ENCODE measurements at places on chromosomes 6 and 20.

DNA sequence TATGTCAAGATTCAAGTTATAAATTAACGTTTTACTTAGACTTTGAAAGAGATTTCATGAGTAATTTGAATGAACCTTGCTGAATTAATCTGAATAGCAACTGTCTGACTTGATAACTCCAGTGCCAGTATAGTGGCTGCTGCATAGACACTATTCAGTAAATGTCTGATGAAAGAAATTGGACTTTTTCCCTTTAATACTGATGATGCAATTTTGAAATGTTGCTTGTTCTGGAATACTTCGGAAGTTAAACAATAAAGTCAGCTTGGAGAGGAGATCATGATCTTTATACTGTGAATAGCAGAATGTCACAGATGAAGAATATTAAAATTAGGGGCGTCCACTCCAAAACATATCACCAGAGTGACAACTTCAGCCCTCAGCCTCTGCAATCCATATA, 3.6 kb upstream of the PGBD1 start:
- H3K27ac ChIP-seq, result no peak overlapping the region
- no peak overlapping the region for H3K4me3 ChIP-seq
- no peak for DNase-seq
- peaks cover 15% of the 10 kb centered on the region for H3K36me3 ChIP-seq
- no peaks in the 10 kb centered on the region for H3K27me3 ChIP-seq
- peaks cover 10% of the 10 kb centered on the region for H3K4me1 ChIP-seq

DNA sequence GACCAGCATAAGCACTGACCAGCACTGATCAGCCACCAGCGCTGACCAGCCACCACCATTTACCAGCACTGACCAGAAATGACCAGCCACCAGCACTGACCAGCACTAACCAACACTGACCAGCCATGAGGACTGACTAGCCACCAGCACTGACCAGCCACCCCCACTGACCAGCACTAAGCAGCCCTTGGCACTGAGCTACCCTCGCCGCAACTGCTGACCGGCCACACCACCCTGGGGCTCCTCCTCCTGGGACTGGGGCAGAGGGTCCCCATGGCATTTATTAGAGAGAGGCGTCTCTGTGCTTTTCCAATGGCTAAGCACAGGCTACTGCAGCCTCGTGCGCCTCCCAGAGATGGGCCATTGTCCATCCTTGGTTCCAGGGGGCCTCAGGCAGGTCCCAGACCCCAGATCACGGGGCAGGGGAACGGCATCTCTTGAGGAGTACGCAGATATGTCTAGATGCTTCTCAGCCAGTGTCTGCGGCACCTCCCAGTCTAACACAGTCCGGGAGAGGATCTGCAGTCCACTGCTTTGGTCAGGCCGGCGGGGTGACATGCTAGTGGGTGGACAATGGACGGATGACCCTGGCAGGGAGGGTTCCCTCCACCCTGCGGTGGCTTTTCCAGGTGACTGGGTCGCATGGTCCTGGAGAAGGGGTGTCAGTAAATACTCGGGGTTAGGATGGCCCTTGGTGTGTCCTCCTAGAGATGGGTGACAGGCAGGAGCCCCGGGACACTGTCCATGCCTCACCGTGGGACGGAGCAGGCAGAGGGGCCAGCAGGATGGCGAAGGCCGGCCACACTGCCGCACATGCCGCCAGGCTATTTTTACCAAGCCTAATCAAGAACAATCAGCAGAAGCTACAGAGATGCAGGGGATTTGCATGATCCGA, 168.0 kb downstream of the TAF4 start:
- H3K4me1 ChIP-seq, result peaks cover 11% of the 10 kb centered on the region
- H3K27me3 ChIP-seq, result peaks cover 100% of the 10 kb centered on the region
- H3K27ac ChIP-seq, result no peak overlapping the region
- no peak overlapping the region for H3K4me3 ChIP-seq
- peaks cover 11% of the 10 kb centered on the region for H3K36me3 ChIP-seq

GRCh38 chr6:114712129-114712662, 369.4 kb upstream of the HS3ST5 start:
- no peak overlapping the region for H3K4me3 ChIP-seq
- no peaks in the 10 kb centered on the region for H3K36me3 ChIP-seq
- no peaks in the 10 kb centered on the region for H3K27me3 ChIP-seq
- no peak for DNase-seq

- H3K4me1 ChIP-seq, result peaks cover 28% of the 10 kb centered on the region
- peaks cover 39% of the 10 kb centered on the region for H3K36me3 ChIP-seq
- no peaks in the 10 kb centered on the region for H3K27me3 ChIP-seq
- H3K4me3 ChIP-seq, result peak overlapping the region; percentile 53
- H3K27ac ChIP-seq, result peak overlapping the region; percentile 31
Measured at GRCh38 chr6:132683543-132683942, 24.6 kb upstream of the TAAR1 start.

GRCh38 chr6:108193131-108193530, 27.3 kb downstream of the NR2E1 start:
- H3K4me1 ChIP-seq, result no peaks in the 10 kb centered on the region
- H3K36me3 ChIP-seq, result no peaks in the 10 kb centered on the region
- no peaks in the 10 kb centered on the region for H3K27me3 ChIP-seq

GRCh38 chr20:7770578-7770977, 169.7 kb downstream of the HAO1 start:
- no peak for DNase-seq
- no peaks in the 10 kb centered on the region for H3K27me3 ChIP-seq
- H3K4me3 ChIP-seq, result no peak overlapping the region
- no peak overlapping the region for H3K27ac ChIP-seq

- H3K4me1 ChIP-seq, result peaks cover 11% of the 10 kb centered on the region
- no peaks in the 10 kb centered on the region for H3K36me3 ChIP-seq
- no peak for DNase-seq
- no peak overlapping the region for H3K27ac ChIP-seq
- H3K4me3 ChIP-seq, result no peak overlapping the region
- H3K27me3 ChIP-seq, result no peaks in the 10 kb centered on the region
Measured at GRCh38 chr20:4951299-4951698, 50.0 kb downstream of the SLC23A2 start.

DNA sequence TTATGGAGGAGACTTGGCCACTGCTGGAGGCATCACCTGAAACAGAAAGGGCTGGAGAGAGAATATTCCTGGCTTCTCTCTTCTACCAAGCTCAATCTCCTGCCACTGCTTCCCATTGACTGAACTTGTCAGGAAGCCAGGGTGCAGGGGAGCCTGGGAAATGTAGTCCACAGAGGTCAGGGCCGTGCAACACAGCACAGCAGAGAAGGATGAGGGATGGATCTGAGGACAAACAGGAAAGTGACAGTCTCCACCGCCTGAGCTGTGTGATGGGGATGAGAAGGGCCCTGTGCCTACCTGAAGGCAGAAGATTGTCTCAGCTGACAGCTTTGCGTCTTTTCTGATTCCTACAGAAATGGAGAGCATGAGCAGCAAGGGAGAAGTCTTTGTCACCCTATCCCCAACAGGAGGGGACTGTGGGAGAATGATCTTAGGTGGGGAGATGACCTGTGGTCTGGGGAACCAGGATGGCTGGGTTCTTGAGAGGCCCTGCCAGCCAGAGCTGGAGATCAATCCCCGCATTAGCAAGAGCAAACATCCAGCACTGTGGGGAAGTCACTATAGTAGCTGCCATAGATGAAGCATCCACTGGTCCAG, 114.2 kb downstream of the SNX5 start:
- no peaks in the 10 kb centered on the region for H3K27me3 ChIP-seq
- no peak overlapping the region for H3K4me3 ChIP-seq
- peaks cover 8% of the 10 kb centered on the region for H3K36me3 ChIP-seq
- DNase-seq, result no peak
- H3K27ac ChIP-seq, result no peak overlapping the region

GRCh38 chr6:154164397-154164796, 125.4 kb downstream of the OPRM1 start:
- no peaks in the 10 kb centered on the region for H3K4me1 ChIP-seq
- no peak for DNase-seq
- H3K27ac ChIP-seq, result no peak overlapping the region
- no peaks in the 10 kb centered on the region for H3K36me3 ChIP-seq
- H3K4me3 ChIP-seq, result no peak overlapping the region

DNA sequence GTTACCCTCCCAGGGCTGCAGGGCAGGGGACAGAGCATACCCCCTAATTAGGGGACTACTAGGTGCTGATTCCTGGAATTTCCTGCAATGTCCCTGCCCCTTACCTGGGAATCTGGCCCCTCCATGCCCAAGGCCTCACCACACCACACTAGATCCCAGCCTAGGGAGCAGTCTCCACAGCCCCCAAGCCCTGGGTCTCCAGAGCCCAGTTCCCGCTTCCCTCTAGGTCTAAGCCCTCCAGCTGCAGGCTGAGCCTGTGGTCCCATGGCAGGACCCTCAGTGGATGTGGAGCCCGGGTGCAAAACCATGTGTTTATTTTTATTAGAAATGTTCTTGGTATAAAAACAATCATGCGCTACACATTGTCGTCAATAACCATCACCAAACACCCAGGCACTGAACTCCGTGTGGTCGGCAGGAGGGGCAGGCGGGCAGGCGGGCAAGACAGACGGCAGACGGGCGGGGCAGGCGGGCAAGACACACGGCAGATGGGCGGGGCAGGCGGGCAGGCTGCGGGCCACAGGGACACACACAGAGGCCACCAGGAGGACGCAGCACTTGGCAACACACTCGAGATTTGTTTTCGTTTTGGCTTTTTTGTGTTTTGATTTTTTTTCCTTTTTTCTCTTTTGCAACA, 124.2 kb downstream of the GRM4 start:
- peaks cover 9% of the 10 kb centered on the region for H3K4me1 ChIP-seq
- H3K27me3 ChIP-seq, result peaks cover 88% of the 10 kb centered on the region
- H3K27ac ChIP-seq, result no peak overlapping the region
- peak; percentile 53 for DNase-seq
- no peak overlapping the region for H3K4me3 ChIP-seq

- peak; percentile 16 for DNase-seq
- no peak overlapping the region for H3K4me3 ChIP-seq
- H3K27ac ChIP-seq, result no peak overlapping the region
- no peaks in the 10 kb centered on the region for H3K27me3 ChIP-seq
- no peaks in the 10 kb centered on the region for H3K36me3 ChIP-seq
Measured at GRCh38 chr6:131182991-131183425, 47.7 kb downstream of the AKAP7 start.

DNA sequence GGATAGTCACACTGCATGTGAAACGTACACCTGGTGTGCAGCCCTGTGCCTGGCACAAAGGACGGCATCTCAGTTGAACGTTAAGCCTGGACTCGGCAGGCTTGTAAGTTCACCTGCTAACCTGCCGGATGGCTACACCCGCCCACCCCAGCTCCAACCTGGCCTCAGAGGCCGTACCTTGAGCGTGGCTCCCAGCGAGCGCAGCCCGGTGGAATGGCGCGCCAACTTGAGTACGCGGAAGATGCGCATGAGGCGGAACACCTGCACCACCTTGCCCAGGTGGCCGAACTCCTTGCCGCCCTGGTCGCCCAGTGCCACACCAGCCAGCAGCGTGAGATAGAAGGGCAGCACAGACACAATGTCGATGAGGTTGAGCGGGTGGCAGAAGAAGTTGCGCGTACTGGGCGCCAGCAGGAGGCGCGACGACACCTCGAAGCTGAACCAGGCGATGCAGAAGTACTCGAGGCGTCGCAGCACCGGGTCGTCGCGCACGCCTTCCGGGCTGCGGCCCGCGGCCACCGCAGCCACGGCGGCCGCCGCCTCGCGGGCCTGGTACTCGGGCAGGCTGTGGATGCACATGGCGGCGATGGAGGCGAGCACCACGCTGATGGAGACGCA, 3.3 kb downstream of the KCNS1 start:
- H3K27me3 ChIP-seq, result no peaks in the 10 kb centered on the region
- H3K27ac ChIP-seq, result no peak overlapping the region
- no peak overlapping the region for H3K4me3 ChIP-seq
- no peak for DNase-seq

GRCh38 chr6:142566628-142567396, 265.0 kb downstream of the ADGRG6 start:
- no peak overlapping the region for H3K4me3 ChIP-seq
- no peaks in the 10 kb centered on the region for H3K36me3 ChIP-seq
- no peaks in the 10 kb centered on the region for H3K27me3 ChIP-seq

DNA sequence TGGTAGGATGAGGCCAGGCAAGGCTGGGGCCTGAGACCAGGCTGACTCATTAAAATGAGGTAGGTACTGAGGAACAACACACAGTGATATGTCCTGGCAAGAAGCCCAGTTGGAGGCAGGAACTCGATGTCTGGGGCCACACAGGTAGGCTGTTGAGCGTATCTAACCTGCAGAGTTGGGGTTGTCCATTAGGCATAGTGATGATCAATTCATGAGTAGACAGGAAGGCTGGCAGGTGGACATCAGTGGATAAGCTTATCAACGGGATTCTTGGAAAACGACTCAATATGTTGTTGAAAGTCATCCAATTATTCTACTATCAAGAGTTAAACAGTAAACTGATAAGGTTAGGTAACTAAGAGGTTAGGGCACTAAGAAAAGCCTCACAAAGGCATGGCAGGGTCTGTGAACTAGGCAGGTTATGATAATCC, 193.2 kb upstream of the COL21A1 start:
- H3K4me1 ChIP-seq, result peaks cover 42% of the 10 kb centered on the region
- no peak overlapping the region for H3K4me3 ChIP-seq
- DNase-seq, result peak; percentile 63

DNA sequence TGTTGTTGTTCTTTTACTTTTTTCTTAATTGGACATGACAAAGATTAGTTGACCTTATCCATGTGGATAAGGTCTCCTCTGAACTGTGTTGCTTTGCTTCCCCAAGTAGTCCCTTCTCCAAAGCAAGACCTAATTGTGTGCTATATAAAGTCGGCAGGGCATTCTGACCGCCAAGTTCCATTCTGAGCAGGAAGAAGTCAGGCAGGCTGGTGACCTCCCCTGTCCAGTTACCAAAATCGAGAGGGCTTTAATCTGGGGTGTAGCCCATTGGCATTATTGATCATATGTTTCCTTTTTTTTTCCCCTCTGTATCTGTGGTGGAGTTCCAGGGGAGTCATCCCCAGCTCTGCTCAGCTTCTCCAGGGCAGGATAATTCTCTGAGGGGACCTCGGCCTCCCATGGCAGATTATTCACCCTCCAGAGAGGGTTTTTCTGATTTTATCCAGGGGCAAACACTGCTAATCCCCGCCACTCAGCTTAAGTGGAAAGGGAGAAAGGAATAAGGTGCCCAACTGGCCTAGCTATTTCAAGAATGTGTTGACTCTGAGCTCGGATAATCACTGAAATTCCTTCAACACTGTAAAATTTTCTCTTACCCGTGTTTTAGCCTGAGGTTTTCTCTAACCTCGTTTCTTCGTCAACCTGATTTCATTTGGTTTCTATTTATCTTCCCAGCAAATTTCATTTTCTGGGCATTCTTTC, 71.8 kb upstream of the L3MBTL3 start:
- H3K4me3 ChIP-seq, result no peak overlapping the region
- H3K36me3 ChIP-seq, result no peaks in the 10 kb centered on the region
- no peaks in the 10 kb centered on the region for H3K4me1 ChIP-seq
- H3K27me3 ChIP-seq, result peaks cover 3% of the 10 kb centered on the region

GRCh38 chr20:31551163-31552081, 37.2 kb downstream of the HM13 start:
- H3K27me3 ChIP-seq, result no peaks in the 10 kb centered on the region
- peaks cover 96% of the 10 kb centered on the region for H3K36me3 ChIP-seq
- no peak overlapping the region for H3K27ac ChIP-seq
- peaks cover 36% of the 10 kb centered on the region for H3K4me1 ChIP-seq

- H3K27ac ChIP-seq, result no peak overlapping the region
- H3K4me1 ChIP-seq, result peaks cover 75% of the 10 kb centered on the region
- peaks cover 16% of the 10 kb centered on the region for H3K36me3 ChIP-seq
- H3K27me3 ChIP-seq, result peaks cover 29% of the 10 kb centered on the region
- DNase-seq, result peak; percentile 75
Measured at GRCh38 chr20:33281550-33282146, 1.4 kb upstream of the BPIFB1 start.
